SW 1271 (cell line): ENCODE measurements at places on chromosomes 16 and 17.
A peak's percentile ranks its signal among the peaks of the same experiment; 100 is the strongest.

GRCh38 chr16:22665048-22665797, 148.7 kb upstream of the HS3ST2 start:
- DNase-seq, result no peak

GRCh38 chr17:44733753-44734152, 25.0 kb upstream of the ADAM11 start:
- peak; percentile 14 for DNase-seq

- DNase-seq, result peak; percentile 55
These were observed 23.8 kb downstream of the SPHK1 start for GRCh38 chr17:76408037-76408849.

DNA sequence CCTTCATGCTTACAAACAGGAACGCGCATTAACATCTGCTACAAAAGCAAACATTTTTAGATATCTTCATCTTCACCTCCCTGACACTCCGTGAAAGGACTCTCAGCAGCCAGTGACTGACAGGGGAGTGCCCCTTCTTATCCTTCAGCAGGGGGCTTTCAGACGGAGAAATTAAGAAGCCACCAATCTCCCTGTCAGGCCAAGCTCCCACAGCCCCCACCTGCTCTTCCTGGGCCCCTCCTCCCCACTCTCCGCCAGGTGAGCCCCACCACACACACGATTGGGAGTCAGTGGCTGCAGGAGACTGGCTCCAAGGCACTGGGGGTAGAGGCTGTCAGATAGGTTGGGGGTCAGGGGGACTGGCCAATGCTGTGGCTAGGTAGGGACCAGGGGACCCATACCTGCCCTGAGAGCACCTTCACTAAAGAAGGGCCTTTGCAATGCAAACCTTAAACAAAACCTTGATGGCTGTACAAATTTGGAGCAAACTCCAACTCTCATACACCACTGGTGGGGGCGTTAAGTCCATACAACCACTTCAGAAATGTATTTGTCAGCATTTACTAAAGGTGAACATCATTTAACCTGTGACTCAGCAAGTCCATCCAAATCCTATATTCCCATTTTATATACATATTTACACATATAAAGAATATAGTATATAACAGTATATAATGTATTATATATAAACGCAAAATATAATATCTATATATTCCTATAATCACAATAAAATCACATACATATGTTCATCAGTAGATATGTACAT, 232.2 kb downstream of the ZNF423 start:
- no peak for DNase-seq

DNA sequence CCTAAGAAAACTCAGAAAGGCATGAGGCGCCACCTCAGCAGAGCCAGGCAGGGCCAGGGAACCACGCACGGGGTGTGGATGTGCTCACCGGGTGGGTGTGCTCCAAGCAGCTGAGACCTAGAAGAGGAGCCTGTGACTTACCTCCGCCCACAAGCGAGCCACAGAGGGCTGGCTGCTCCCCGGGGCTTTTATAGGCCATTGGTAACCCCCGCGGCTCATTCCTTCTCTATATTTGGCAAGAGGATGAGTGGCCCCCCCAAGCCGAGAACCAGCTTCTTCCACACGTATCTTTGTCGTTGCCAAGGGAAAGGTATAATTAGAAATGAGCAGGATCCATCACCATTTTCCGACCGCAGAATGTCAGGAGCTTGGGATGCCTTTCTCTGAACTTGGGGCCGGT, at the start of gene MYH3:
TSS of gene MYH3 (minus strand) at position 162 of the 400 bp plus-strand sequence. CDS start 2,245 bp downstream, outside the sequence.
- no peak for DNase-seq

DNA sequence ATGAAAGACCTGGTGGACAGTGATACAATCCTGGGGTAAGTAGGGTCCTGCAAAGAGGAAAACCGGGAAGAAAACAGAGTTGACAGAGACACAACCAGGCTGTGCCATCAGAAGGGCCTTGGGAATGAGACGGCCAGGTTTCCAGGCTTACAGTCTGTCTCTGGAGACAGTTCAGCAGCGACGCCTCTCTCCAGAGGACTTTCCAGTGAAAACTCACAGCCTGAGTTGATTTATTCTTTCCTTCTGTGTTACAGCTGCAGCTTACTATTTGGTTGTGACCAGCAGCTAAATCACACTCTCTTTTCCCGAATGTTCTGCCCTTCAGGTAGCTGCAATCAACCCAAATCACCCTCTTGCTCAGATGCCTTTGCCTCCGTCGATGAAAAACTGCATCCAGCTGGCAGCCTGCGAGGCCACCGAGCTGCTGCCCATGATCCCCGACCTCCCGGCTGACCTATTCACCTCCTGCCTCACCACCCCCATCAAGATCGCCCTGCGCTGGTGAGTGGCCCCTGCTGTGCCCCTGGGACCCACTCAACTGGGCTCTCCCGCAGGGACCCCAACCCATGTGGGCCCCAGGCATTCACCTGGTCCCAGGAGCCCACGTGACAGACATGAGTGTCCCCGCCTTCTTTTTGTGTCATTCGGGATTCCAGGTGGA, 209.2 kb downstream of the RPTOR start:
- DNase-seq, result no peak

DNA sequence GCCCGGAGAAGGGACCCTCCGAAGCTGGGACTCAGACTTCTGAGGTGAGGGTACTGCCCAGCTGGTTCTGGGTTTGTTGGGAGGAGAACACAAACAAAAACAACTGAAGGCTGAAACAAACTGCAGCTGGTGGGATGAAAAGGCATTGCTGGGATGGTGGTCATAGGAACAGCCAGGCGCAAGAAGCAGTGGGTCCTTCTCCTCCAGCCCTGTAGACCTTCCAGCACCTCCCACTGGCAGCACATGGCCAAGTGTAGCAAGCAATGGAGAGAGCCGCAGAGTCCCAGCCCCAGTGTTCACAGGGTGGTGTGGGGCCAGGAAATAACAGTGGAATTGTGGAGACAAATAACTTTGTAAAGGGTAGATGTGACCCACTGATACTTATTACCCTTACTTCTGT, 48.7 kb upstream of the FOXJ1 start:
- no peak for DNase-seq

GRCh38 chr16:11359370-11359769, 14.1 kb downstream of the RMI2 start:
- DNase-seq, result no peak

DNA sequence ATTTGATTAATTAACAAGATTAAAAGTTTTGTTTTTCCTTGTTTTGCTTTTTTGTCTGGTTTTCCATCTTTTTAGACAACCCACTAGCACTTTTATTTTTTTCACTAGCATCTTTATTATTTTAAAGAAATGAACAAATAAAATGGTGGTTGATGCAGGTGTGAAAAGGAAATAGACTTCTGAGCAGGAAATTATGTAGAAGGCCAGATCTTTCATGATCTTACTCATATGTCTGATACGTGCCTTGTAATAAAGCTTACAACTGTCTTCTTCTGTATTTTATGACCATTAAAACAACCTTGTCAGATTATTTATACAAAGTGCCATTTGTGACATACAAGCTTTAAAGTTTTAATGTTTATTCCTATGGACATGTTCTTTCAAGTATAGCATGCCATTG, 6.3 kb downstream of the SLFN12L start:
- no peak for DNase-seq

DNA sequence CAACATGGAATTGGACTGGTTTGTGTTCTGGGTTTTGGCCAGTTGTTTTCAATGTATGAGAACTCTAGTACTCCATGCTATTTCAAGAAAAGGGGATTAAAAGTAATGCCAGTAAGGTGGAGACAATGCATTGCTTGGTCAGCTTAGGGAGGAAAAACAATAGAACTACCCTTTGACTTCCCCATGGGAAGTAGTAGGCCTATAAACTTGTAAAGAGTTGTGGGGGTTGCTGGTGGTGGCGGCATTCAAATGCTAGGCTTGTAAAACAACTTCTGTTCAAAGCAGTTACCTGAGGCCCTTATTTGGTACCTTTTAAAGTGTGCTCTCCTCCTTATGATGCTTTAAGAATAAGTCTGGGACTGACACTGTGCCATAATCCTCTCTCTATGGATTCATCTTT, 9.4 kb downstream of the MAP3K3 start:
- DNase-seq, result no peak
